ENCODE measurements at places on chromosomes 13 and 19.

GRCh38 chr19:28012361-28012760, 1200.6 kb downstream of the UQCRFS1 start:
- no peak for DNase-seq

GRCh38 chr13:45335397-45336024, 5.5 kb downstream of the TPT1 start:
- no peak for DNase-seq

DNA sequence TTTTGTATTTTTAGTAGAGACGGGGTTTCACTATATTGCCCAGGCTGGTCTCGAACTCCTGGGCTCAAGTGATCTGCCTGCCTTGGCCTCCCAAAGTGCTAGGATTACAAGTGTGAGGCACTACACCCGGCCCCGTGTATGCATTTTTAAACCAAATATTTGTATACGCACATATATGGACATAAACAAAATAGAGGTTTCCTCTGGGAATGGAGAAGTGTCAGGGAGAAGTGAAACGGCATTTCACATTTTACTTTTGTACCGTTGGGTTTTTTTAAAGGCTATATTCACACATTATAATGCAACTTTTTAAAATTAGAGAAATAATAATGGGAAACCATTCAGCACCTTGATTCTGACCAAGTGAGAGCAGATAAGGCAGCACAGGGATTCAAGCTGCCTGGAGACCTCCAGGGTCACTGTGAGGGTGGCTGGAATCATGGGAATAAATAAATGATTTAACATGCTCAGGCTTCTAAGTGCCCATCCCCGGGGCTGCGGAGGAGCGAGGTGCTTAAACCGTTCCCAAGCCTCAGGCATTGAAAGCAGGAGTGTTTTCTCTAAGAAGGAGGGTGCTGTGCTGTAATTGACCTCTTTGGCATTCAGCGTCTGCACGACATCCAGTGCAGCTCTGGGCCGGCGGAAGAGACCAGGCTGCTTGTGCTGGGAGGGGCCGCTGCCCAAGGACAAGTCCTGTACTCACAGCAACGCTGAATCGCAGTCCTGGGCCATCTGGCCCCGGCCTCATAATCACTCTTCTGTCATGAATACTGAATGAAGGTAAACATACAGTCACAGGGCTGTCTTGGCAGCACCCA, 24.7 kb downstream of the GPR42 start:
- no peak for DNase-seq

DNA sequence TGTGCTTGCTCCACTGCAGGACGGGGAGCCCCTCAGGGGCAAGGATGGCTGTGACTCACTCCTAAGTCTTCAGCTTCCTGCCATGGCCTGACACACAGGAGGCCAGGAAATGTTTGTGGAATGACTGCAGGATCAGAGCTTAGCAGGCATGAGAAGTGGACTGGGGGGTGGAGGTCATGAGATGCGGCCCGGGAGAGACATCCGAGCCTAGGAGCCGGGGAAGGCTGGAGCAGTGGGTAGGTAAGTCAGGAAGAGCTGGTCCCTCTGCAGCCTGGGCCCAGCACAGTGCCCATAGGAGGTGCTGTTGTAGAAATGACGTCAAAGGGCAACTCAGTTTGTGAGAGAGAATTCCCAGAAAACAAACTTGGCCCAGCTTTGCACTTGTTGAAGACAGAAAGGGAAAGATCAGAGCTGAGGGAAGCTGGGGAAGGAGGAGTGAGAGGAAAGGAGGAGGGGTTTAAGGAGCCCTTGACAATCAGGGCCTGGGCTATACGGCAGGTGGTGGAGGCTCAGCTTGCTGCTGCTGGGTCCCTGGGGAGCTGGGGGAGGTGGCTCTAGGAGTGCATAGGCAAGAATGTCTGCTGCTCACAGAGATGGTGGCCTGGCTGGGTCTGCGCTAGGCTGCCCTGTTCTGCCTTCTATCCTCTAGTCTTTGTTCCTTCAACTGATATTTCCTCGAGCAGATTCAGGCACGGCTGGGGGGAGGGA, 18.5 kb downstream of the POU2F2 start:
- no peak for DNase-seq

DNA sequence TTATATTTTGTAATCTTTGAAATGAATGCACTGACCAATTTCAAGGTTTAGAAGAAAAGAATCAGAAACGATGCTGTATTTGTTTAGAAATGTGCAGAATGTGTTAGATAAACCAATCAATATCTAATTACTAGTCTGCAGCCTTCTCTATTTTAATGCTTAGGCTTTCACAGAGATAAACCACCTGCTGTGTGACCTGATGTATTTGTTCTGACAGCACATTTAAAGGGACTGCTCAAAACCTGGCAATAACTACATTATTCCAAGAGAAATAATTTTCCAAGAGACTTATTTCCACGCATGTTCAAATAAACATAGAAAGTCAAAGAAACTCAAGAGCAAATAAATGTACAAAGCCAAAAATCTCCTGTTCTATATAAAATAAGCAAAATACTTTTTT, 641.6 kb upstream of the PCDH20 start:
- DNase-seq, result no peak

- DNase-seq, result no peak
Observed at GRCh38 chr19:21084343-21084742, 2.3 kb downstream of the ZNF714 start.

GRCh38 chr13:79385694-79386093, 20.4 kb downstream of the RBM26 start:
- DNase-seq, result no peak

- DNase-seq, result no peak
Observed at GRCh38 chr13:79709471-79709870, 228.5 kb downstream of the NDFIP2 start.

GRCh38 chr13:111614613-111615012, 294.2 kb downstream of the TEX29 start:
- no peak for DNase-seq

DNA sequence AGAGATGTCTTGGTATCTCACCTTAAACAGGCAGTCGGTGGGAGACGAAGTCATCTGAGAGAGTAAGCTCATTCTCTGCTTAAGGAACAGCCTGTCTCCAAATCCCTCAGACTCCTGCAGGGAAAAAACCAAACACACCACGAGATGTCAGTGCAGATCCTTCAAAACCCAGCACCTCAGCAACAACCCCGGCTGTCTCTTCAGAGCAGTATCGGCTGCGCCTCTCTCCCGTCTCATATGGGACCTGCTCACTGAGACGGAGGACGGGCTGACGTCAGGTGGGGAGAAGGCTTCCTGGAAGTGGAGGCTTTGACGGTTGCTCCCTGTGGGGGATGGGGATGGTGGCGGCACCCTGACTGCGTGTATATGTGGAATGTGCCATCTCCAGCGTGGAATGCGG, 43.6 kb downstream of the ANKRD27 start:
- no peak for DNase-seq

DNA sequence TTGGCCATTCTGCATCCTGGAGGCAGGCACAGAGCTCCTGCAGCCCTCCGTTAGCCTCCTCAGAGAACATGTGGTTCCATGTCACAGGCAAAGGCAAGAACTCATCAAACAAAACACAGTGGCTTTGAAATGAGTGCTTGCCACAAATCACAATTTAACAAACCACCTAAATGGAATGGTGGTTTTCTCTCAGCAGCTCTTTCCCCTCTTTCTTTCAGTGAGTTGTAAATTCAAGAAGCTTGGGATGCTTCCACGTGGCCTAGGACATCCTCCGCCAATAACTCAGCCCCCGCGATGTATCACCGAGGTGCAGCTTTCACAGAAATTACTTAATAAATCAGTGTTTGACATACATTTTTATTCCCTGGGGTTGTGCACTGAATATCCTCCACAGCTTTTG, 65.4 kb upstream of the RFC3 start:
- no peak for DNase-seq

DNA sequence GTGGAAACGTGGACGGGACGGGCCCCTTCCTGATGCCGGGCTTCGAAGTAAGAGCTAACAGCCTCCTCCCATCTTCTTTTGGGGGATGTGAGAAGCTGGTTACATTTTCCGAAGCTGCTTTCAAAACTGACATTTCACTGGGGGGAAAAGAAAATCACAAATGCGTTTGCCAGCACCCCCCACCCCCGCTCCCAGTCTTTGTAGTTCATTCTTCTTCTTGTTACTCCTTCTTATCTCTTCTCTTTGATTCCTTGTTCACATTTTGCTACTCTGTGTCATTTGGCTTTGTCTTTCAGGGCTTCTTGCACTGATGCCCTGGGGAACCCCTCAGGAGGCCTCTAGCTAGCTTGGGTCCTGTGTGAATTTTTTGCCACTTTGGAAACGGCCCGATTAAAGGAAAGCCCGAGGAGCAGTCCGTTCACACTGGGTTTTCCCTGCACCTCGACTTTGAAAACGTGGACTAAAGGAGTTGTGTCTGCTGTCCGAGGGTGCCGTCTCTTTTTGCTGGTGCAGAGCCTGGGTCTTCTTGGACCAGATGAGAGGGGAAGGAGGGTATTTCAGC, 1.3 kb downstream of the CARM1 start:
- DNase-seq, result peak; percentile 34

- DNase-seq, result no peak
Observed at GRCh38 chr19:18424122-18424889, 5.1 kb downstream of the SSBP4 start.

- no peak for DNase-seq
Observed at GRCh38 chr13:45933203-45933908, 81.8 kb upstream of the SIAH3 start.

DNA sequence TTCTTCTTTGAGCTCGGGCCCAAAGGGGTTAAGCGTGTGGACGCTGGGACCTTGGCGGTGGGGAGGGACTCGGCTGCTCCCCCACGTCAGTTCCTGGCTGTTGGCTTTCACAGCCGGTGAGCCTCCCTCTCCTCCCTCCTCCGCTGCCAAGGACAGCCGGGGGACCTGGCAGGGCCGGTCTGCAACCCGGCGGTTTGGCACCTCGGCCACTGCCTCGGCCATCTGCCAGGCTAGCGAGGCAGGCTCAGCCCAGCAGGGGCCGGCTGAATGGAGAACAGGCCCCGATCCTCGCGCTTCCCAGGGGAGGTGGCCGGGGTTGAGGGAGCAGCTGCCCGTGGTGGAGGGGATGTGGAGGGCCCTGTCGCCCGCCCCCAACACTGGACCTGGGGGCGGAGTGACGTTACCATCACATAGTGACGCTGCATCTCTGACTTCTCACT, 5.0 kb downstream of the TLE5 start:
- DNase-seq, result no peak

- no peak for DNase-seq
Observed at GRCh38 chr13:85729296-85729695, 69.9 kb downstream of the SLITRK6 start.

DNA sequence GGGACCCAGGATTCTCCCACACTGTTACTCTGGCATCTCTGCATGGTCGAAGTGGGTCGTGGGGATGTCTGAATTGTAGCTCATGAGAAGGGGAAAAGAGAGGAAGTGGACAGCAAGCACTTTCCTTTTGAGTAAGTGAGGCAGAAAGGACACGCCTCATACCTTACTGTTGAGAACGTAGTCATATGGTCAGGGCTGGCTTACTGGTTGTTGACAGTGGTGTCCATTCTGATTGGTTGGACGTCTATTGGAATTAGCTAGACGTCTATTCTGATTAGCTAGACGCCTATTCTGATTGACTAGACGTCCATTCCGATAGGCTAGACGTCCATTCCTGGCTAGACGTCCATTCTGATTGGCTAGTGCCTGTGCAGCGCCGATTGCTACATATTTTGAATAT, 12.4 kb downstream of the GRIN2D start:
- DNase-seq, result no peak

DNA sequence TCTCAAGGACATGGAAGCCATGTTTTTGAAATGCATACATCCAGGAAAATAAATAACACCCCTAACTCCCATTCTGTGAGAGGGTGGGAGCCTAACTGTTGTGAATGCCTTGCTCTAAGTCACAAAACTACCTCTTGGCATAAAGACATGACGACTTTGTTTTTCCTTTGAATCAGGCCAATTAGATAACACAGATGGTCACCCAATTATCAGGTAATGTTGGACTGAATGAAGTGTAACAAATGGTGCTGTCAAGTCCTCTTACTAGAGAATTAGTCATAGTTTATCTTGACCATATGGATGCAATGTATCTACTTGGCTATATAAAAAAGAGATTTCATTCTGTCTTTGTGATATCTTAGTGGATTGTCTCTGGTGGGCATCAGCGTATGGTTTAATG, 553.6 kb upstream of the ATXN8OS start:
- DNase-seq, result no peak

- no peak for DNase-seq
Observed at GRCh38 chr13:82797876-82798275, 1084.4 kb downstream of the SLITRK1 start.

- no peak for DNase-seq
Observed at GRCh38 chr19:42204664-42205063, 12.8 kb downstream of the DEDD2 start.

- DNase-seq, result peak; percentile 91
Observed at GRCh38 chr19:48398375-48399235, 5.1 kb downstream of the GRIN2D start.
